ENCODE measurements at places on chromosomes 12 and 14.

- no peak for DNase-seq
Measured at GRCh38 chr14:35986219-35986573, 160.1 kb downstream of the BRMS1L start.

DNA sequence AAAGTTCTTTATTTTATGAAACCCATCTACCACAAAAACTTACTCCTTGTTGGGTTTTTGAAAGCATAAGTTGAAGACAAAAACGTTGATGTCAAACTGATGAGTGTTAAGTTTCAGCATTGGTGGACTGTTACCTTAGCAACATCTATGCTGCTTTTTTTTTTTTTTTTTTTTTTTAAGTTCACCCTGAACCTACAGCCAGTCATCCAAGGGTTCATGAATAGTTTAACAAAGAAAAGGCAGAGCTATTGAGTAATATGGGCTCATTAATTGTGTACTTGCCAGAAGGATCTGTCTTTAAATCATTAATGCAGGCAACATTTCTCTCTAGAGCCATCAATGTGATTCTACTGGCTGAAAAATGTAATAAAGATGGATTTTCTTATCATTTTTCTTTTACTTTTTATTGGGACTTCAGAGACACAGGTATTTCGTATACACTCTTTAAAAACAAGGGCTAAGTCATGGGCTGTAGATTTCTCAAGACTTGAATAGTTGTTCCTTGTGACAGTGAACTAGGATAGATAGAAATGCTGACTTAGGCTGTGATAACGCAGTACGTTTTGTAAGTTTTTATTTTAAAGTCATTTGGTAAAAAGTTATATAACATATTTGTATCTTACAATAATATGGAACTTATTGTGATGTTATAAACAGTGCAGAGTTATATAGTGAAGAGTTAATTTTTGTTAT is at the start of gene PTPRQ:
Gene PTPRQ (plus strand): TSS at position 262 of the 693 bp plus-strand sequence. CDS start 111 bp downstream, at position 373.
- DNase-seq = no peak

DNA sequence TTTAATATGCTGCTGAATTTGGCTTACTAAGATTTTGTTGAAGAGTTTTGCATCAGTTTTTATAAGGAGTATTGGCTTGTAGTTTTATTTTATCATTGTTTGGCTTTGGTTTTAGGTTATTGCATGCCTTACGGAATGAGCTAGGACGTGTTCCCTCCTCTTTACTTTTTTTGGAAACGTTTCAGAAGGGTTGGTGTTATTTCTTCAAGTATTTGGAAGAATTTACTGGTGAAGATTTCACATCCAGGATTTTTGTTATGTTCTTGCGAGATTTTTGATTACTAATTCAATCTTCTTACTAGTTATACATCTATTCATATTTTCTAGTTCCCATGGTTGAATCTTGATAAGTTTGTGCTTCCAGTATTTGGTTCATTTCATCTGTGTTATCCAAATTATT is 823.2 kb downstream of the SLC6A15 start:
- no peak for DNase-seq

DNA sequence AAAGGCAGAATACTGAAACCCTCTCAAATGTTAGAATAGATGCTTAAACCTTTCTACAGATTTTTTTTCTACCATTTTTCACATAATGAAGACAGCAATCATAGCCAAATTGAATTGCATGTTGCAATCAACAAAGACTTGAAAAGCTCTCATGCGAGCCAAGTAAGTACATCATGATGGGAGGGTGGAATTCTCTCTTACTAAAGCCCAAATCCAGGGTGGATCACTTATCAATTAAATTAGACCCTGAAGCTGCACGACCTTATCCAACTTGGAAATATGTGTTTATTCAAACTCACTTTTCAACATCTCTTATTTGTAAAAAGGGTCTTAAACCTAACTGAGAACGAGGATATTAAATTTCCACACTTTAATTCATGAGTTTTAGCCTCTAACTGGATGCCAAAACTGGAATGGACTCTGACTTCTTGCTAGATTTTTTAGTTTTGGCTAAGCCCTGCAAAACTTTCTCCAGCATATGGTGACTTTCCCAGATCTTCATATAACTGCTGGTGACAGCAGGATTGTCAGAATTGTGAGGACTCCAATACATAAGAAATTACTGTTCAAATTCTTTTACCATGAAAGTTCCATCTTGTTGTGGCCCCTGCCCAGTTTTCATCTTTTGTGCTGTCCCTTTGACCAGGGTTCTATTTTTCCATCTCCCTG is 53.6 kb downstream of the HECTD4 start:
- DNase-seq = no peak

GRCh38 chr14:54687750-54688119 is 120.8 kb downstream of the SAMD4A start:
- no peak for DNase-seq

DNA sequence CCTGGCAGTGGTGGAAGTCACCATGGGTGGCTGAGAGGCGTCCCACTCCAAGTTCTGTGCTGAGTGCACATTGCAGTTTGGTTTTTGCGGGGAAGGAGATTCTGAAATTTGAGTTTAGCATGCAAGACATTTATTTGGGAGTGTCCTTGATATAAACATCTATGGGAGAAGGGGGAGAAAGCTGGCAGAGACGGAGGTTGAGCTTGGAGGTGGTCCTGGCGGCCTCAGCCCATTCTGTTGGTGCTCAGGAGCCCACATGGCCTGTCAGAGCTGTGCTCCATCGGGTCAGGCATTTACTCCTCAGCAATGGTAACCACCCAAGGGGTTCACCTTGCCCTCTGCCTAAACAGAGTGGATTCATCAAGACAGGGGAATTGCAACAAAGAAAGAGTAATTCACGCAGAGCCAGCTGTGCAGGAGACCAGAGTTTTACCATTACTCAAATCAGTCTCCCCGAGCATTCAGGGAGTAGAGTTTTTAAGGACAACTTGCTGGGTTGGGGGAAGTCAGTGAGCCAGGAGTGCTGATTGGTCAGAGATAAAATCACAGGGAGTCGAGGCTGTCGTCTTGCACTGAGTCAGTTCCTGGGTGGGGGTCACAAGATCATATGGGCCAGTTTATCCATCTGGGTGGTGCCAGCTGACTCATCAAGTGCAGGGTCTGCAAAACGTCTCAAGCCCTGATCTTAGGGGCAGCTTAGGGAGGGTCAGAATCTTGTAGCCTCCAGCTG is 323.3 kb upstream of the TMEM132C start:
- peak; percentile 91 for DNase-seq

- no peak for DNase-seq
Measured at GRCh38 chr12:51675071-51675803, 84.2 kb downstream of the SCN8A start.

- DNase-seq = no peak
Measured at GRCh38 chr14:69052181-69052601, 73.1 kb upstream of the ACTN1 start.

GRCh38 chr12:75814851-75815754 is 216.5 kb downstream of the PHLDA1 start:
- peak; percentile 82 for DNase-seq

- DNase-seq = no peak
Measured at GRCh38 chr12:4190366-4191063, 83.0 kb upstream of the CCND2 start.

DNA sequence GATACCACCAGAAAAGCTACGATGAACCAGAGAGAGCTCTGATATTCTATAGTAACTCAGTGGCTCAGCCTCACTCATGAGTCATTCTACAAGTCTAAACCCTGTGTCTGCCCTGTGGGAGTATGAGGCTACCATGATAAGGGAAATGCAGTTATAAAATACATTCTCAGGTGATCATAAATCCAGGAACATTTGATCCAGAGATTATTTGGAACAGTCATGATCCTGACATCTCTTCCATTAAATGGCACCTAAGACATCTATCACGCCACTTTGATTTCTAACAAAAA is 202.6 kb upstream of the RASSF8 start:
- DNase-seq = no peak

GRCh38 chr12:95548539-95549391 is 2.5 kb downstream of the USP44 start:
- peak; percentile 40 for DNase-seq

DNA sequence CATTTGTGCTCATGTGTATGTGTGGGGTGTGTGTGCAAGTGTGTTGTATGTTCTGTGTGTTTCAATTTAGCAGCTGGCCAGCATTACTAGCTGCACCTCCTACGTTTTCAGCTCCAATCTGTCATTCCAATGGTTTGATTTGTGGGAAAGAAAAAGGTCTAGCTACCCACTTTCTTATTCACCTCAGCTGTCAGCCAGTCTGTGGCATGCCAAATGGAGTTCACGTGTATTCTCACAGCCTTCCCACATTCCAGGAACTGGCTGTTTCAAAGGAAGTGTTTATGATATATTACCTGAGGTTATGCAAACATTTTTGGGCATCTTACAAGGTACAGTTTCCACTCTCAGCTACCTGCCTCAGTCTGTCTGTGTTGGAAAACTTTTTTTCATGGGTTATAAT is 220.2 kb upstream of the CPNE8 start:
- no peak for DNase-seq

DNA sequence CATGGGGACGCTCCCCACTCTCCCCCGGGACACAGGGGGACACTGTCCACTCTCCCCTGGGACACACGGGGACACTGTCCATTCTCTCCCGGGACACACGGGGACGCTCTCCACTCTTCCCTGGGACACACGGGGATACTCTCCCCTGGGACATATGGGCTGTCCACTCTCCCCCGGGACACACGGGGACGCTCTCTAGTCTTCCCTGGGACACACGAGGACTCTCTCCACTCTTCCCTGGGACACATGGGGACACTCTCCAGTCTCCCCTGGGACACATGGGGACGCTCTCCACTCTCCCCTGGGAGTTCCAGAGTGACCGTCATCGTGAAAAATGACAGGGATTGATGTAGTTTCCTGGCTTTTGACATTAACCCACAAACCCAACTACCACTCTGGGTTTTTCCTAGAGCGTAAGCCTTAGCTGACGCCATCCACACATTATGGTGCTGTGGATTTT is 3.0 kb upstream of the P2RX2 start:
- no peak for DNase-seq

GRCh38 chr12:119071638-119072231 is 90.4 kb downstream of the SRRM4 start:
- no peak for DNase-seq

GRCh38 chr14:86790408-86791364 is 1202.3 kb downstream of the GALC start:
- peak; percentile 8 for DNase-seq

DNA sequence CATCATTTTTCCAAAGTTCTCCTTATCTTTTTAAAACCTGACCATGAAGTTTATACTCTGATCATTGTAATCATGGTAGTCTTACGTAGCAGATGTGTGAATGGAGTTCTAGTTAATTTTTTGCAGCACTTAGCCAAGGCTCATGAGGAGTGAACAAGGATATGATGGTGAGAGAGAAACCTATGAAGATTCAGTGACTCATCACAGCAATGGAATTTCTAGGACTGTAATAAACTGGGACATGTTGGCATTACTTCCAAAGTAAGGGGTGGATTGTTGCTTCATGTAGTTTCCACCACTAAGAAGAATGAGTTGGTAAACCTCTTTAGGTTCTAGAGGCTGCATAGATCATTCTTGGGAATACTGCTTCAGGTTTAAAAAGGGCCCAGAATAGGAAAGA is 102.7 kb downstream of the LRRIQ1 start:
- no peak for DNase-seq

DNA sequence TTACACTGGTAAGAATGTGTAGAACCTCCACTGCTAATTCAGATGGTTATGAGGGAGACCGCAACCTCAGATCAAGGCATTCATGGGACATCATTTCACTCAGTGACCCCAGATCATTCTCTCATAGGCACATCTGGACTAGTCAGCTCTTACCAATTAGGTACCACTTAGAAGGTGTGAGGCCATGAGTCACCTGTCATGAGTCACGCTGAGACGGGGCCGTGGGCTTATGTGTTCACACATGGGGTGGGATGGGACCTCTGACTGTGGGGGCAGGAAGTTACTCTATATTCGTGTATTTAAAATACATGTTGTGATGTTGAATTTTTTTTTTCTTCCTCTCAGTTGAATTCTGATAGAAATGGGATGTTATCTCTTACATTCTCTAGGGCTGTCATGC is 55.9 kb downstream of the CCDC92 start:
- peak; percentile 39 for DNase-seq

- DNase-seq = peak; percentile 70
Measured at GRCh38 chr14:67837011-67837624, 17.5 kb downstream of the RAD51B start.

GRCh38 chr14:36874396-36875138 is 212.9 kb downstream of the PAX9 start:
- no peak for DNase-seq

- DNase-seq = peak; percentile 98
Measured at GRCh38 chr12:124518051-124518932, 49.1 kb downstream of the NCOR2 start.

Measured in EL (cell line).